Stimulated activated CD8-positive, alpha-beta memory T cell treated with anti-CD3 and anti-CD28 coated beads, Interleukin-12 subunit alpha, Interleukin-12 subunit beta, amount 100 ng/mL, for 4 hours (primary cell): ENCODE measurements at places on chromosomes 2 and 18.

- no peak for DNase-seq
Measured at GRCh38 chr2:12428324-12428723, 288.4 kb upstream of the TRIB2 start.

DNA sequence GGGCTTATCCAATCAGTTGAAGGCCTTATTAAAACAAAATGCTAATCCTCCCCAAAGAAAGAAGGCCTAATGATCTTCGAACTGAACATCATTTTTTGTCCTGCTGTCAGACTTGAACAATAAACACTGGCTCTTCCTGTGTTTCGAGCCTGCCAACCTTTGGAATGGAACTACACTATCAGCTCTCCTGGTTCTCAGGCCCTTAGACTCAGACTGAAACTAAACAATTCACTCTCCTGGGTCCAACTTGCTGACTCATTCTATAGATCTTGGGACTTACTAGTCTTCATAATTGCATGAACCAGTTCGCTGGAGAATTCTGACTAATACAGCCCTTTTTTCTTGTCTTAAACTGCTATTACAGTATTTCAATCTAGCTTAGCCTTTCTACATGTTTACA lies 235.2 kb downstream of the LNPK start:
- DNase-seq = no peak

GRCh38 chr2:136510244-136510643 lies 255.1 kb upstream of the THSD7B start:
- DNase-seq = no peak

GRCh38 chr2:101658387-101658786 lies 39.1 kb upstream of the MAP4K4 start:
- DNase-seq = no peak

- no peak for DNase-seq
Measured at GRCh38 chr2:23065210-23065609, 319.8 kb upstream of the KLHL29 start.

DNA sequence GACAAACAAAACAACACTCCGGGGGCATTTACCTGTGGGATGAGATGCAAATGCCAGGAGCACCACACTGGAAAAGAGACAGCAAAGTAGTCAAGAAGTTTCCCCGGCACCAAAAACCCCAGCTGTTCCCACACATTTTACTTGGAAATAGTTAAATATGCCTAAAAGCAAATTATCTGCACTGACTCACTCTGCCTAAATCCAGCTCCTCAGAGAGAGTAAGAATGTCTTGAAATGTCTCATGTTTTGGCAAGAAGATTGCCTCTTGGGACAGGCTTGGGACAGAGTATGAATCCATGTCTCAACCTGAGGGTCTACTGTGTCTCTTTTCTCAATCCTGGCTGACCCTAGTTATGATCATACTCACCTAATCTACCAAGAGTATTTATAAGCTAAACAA lies 87.5 kb upstream of the RIOK3 start:
- DNase-seq = no peak
